ENCODE measurements at places on chromosomes 16 and 17. TPM values are rescaled to one million over a fixed set of nuclear protein-coding genes. Genes with fewer than 3 reads are reported as not detected.

DNA sequence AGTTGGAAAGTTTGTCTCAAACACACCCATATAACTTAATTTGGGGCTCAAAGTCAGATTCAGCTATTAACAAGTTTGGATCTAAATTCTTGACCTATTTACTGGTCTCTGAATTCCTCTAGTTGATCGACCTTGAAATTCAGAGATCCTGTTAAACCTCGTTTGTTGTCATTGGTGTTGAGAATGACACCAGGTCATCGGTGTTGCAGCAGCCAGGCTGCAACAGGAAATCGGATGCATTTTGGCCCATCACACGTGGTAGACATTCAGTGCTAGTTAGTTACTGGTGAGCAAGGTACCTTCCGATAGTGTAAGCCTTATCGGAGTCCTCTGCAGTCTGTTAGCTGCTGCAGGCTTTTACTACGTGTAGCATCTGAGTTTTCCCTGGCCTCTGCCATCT, 82.3 kb downstream of the WWP2 start:
- DNase-seq: no peak

The DNASE1L2 gene
- 0.99 TPM for total RNA-seq

DNA sequence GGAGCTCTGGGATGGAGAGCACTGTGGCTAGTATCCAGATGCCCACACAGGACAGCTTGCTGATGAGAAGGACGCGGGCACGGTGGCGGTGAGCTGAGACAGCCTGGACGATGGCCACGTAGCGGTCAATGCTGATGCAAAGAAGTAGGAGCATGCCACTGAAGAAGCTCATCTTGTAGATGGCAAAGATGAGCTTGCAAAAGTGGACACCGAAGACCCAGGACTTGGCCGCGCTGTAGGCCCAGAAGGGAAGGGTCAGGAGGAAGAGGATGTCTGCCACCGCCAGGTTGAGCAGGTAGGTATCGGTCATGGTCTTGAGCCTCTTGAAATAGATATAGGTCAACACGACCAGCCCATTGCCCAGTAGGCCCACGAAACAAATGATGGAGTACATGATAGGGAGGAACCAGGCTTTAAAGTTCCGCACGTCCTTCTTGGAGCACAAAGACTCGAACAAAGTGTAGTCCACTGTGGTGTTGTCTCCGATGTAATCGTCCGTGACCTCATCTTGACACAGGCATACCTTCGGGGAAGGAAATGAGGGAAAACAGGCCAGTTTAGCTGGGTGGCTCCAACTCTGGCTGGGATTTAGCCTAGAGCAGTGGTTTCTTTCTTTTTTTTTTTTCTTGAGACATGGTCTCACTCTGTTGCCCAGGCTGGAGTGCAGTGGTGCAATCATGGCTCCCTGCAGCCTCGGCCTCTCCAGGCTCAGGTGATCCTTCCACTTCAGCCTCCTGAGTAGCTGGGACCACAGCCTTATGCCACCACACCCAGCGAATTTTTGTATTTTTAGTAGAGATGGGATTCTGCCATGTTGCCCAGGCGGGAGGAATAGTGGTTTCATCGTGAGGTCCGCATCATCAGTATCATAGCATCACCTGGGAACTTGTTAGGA, 9.7 kb downstream of the CCR7 start:
- DNase-seq: no peak

DNA sequence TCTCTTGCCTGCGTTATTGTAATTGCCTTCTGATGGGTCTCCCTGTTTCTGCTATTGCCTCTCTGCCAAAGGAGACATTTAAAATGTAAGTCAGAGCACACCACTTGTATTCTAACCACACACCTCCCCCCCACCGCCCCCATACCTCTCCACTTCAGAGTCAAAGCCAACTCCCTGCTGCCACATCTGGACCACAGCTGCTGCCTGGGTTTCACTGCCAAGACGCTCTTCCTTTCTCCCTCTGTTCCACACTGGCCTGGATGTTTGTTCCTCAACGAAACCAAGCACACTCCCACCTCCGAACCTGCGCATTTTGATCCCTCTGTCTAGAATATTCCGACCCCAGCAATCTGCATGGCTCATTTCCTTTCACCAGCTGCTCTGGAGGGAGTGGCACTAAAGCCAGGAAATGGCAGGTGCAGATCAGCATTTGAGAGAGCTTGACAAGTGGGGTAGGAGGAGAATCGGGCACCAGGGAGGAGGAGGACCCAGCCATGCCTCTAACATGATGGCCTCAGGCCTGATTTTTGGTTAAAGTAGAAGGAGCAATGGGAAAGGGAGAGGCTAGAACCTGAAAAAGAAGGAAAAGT, 92.4 kb upstream of the HS3ST2 start:
- DNase-seq: no peak

DNA sequence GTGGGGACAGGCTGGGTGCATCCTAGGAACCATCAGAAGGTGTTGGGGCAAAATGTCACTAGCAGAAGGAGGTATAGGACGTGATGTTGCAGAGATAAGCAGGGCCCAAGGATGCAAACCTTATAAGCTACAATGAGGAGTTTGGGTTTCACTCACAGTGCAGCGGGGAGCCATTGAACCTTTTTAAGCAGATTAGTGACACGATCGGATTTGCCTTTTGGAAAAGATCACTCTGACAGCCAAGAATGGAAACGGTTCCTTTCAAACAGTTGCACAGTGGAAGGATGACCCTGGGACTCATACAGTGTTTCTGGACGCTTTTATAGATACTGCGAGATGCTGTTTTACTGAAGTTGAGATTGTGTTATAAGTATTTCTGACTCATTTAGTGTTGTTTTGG, 131.8 kb upstream of the CACNG3 start:
- no peak for DNase-seq

GRCh38 chr17:20073055-20073979, 64.2 kb downstream of the SPECC1 start:
- DNase-seq: peak; percentile 10

GRCh38 chr16:64408699-64409098, 713.2 kb downstream of the CDH11 start:
- DNase-seq: no peak

GRCh38 chr17:50049636-50050035, 6.3 kb upstream of the ITGA3 start:
- DNase-seq: no peak

- no peak for DNase-seq
These were observed 6.5 kb upstream of the USP32 start for GRCh38 chr17:60398227-60398959.

DNA sequence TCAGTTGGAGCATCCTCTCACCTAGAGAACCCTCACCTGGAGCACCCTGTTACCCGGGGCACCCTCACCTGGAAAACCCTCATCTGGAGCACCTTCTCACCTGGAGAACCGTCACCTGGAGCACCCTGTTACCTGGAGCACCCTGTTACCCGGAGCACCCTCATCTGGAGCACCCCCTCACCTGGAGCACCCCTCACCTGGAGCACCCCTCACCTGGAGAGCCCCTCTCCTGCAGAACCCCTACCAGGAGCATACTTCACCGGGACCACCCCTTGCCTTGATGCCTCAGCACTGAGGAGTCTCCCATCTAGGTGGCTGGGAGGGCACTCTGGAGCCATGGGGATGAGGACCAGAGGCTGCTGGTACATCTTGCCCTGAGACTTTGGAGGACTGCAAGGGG, 3.4 kb upstream of the FBXL16 start:
- no peak for DNase-seq

DNA sequence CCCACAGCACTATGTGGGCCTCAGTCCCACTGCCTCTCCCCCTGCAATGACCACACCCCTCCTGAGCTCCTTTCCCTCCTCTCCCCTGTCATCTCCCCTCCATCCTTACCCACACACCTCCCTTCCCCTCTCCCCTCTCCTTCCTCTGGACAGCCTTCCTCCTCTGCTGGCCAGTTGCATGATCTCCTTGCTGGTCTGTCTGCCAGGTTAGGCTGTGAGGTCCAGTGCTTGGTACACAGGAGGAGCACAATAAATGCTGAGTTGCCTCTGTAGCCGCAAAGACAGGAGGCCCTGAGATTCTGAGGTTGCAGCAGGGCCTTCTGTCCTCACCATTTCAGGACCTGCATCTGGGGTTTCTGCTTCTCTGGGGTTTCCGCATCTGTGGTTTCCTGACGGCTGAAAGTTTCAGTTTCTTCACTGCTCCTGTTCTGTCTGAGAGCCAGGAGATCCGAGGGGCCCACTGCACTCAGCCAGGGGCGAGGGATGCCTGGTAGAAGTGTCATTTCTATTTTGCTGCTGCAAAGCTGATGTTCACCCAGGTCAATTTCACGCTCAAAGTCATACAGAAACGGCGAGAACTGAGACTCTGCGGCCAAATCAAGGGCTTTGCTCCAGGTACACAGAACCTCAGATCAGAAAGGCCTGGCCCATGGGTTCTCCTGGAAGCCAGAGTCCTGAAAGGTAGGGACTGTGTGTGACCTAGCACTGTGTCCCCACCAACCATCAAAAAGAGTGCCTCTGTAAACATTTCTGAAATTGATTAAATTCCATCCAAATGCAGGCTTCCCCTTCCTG, 4.6 kb upstream of the SLC12A3 start:
- peak; percentile 57 for DNase-seq

The LRRC37A2 gene
- 9.6 TPM for total RNA-seq

GRCh38 chr17:16215965-16216316, 607 bp upstream of the NCOR1 start:
- peak; percentile 36 for DNase-seq

The TSC2 gene
- total RNA-seq: 22.7 TPM

DNA sequence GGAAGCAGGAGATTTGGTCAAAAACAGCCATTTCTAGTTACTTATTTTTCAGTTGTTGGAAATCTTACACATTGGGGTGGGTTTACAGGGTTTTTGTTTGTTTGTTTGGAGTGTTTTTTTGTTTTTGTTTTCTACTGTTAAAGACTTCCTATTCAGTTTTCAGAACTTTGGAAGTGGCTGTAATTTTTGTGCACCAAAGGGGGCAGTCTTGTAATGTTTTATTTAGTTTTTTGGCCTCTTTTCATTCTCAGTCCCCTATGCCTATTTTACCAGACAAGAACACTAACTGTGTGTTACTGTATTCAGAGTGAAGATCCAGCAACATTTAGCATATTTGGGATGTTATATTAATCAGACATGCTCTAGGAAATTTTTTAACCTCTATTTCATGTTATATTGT, 20.6 kb downstream of the TPPP3 start:
- no peak for DNase-seq

The SLC39A11 gene
- total RNA-seq: 8.7 TPM

GRCh38 chr17:58285422-58285810, 4.7 kb upstream of the MPO start:
- no peak for DNase-seq

DNA sequence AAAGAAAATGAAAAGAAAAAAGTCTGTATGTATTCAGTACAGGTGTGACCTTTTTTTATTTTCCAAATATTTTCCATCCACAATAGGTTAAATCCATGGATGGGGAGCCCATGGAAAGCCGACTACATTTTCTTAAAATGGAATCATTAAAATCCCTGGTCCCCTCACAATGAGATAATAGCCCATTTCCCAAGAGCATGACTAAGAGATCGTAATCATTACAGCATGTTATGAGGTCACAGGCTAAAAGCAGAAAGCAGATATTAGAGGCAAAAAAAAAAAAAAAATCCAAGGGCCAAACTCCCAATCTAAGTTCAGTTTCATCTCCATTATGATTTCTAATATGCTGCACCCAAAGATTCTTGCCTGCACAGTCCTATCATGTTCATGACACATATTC, 44.7 kb downstream of the CYTH1 start:
- no peak for DNase-seq

DNA sequence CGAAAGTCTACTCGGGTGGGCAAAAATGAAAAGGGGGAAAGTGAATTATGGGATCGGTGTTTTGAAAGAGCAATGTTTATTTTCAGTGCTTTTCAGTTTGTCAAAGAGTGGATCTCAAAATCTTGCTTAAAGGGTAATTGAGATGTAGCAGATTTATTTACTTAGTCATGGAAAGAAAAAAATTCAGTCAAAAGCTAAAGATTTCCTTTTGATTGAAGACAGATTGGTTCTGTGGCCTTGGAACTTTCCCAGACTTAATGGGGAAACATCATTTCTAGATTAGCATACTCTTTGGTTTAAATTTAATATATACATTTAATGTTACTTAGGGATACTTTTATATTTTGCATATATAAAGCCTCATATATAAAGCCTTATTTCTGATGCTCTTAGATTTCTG, 20.6 kb downstream of the PRKAR1A start:
- DNase-seq: no peak

DNA sequence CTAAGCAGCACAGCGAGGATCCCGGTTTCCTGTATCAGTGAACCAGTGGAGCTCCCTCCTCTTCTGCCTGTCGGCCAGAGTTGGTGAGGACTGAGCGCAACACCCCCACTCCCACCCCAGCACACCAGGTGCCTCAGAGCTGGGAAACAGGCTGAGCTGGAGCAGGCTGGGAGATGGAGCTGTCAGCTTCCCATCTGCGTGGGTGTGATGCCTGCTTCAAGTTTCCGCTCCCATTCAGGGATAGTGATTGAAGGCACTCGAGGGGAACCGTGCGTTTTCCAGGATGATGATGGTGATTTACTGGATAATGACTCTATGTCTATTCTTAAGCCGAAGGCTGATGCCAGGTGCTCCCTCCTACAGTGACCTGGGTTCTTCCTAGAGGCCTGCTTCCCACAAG, 144.5 kb downstream of the TMEM132E start:
- DNase-seq: no peak

The CES1 gene
- total RNA-seq: 2.1 TPM

The CCL14 gene
- 4.1 TPM for total RNA-seq

GRCh38 chr16:4894276-4895150, 42.4 kb downstream of the PPL start:
- no peak for DNase-seq

The TBC1D28 gene
- not detected for total RNA-seq

DNA sequence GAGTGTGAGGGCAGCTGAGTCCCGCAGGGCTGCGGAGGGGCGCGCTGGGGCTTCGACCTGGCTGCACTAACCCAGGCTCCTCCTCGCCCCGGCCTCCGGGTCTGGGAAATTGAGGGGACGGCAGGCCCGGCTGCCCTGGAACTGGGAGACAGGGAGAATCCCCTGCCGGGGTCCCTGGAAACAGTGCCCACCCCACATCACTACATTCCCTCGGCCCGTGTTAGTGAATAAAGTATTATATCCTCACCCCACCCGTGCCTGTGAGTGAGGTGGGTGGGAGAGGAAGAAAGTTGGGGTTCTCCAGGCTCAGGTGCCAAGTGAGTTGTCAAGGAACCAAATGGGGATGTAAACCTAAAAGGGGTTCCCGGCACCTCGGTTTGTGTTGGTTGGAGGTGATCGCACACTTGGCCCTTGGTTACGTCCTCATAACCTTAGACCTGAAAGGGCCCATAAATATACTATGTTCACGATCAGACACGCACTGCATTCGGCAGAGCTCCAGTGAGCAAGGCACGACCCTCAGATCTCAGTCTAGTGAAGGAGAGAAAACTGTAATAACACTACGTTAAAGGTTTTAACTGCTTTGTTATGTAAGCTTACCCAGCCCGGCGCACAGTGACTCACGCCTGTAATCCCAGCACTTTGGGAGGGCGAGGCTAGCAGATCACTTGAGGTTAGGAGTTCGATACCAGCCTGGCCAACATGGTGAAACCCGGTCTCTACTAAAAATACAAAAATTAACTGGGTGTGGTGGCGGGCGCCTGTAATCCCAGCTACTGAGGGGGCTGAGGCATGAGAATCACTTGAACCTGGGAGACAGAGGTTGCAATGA, 11.2 kb downstream of the ZNF771 start:
- no peak for DNase-seq

Data from thymus (tissue), 14 donors.